ENCODE measurements at places on chromosomes 7 and 10.

GRCh38 chr7:128168667-128169210 lies 72.3 kb upstream of the LEP start:
- DNase-seq = peak; percentile 54

DNA sequence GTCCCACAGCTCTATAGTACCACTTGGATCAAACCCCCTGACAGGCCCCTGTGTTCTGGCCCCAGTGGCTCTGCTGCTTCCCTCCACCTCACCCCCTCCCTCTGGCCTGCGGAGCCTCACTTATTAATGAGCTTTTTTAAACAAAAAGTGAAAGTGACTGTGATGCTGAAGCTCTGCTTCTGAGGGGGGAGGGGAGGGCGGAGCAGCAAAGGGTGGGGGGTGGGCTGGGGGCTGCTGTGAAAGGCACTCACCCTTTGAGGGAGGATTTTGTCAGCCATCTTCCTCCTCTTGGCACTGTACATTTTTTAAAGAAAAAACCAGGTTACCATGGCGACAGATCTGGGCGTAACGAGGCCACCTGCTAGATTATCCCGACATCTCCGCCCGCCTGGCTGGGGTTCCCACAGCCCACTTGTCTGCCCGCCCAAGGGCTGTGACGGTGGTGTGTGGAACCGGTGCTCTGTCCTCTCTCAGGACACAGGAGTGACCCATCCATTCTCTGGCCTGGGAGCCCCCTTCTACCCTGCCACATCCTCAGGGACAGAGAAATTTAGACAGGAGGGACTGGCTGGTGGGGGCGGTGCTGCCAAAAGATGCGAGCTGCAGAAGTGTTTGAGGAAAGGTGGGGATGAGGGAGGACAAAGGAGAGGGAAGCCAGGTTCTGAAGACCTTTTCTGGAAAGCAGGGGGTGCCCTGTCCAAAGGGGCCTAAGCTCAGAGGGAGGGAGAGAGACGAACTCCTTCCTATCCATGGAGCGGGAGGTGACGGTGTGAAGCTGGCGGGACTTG lies 4.9 kb downstream of the SMARCD3 start:
- DNase-seq = no peak

DNA sequence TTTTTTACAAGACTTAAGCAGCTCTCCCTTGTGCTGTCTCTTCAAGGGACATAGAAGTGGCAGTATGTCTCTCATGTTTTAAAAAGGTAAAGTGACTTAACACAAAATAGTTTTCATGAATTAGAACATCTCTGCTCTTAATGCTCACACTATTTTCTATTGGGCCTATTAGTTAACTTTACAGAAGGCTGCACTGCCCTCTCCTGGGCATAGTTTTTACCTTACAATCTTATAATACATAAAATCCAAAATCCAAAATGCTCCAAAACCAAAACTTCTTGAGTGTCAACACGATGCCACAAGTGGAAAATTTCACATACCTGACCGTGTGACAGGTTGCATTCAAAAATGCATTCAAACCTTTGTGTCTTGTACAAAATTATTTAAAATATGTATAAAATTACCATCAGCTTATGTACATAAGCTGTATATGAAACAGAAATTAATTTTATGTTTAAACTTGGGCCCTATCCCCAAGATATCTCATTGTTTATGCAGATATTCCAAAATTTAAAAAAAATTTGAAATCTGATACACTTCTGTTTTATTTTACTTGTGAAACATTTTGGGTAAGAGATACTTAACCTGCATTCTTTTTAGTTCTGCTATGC lies 25.8 kb downstream of the TES start:
- DNase-seq = peak; percentile 74

DNA sequence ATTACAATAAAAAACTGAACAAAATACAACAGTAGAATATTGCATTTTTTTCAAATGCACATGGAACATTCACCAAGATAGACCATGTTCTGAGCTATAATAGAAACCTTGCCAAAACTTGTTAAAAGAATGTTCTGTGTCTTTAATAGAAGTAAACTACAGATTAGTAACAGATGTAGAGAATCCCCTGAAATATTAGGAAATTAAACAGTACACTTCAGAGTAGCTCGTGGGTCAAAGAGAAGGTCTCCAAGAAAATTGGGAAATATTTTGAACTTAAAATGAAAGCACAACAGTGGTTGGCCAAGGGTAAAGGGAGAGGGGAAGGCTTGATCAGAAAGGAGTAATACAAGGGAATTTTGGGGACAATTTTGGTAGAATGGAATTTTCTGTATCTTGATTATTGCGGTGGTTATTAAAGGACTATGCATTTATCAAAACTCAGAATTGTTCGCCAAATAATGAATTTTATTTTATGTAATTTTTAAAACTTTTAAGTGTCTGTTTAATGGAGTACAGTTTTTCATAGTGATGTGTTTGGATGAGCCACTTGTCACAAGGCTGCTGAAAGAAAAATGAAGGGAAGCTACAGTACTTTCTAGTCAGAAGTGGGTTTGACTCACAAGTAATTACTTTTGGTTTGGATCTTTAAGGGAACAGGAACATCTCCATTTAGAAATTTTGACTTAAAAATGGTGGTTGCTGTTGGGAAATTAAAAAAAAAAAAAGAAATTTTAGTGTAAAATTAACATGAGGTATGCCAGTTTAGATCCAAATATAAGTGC lies 10.2 kb downstream of the PLEKHA8 start:
- DNase-seq = no peak

- DNase-seq = no peak
Measured at GRCh38 chr10:49204119-49204518, 15.9 kb upstream of the TMEM273 start.

DNA sequence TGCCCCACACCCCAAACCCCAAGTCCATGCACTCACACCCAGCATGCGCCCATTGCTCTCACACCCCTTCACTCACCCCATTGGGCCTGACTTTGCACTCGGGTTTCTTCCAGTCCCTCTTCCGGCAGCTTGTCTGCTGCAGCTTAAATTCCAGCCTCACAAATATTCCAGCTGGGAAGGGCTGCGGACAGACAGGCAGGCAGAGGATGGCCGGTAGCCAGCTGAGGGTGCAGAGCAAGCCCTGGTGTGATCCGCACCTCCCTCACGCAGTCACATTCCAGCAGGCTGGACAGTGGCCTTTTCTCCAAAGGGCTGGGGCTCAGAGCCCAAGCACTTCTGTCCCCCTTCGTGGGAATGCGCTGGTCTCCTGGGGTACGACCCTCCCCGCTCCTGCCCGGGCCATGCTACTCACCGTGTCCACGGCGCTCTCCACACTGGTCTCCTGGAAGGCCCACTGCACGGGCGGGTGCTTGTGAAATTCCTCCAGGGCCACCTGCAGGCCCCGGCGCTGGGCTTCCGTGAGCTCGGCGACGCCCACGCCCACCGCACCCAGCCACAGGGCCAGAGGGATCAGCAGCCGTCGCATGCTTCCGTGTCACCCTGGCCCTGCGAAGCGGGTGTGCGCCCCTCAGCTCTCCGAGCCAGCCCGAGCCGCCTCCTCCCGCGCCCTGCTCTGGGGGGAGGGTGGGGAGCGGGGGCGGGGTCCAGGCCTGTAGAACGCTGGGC lies 1.2 kb downstream of the RARRES2 start:
- DNase-seq = peak; percentile 76

DNA sequence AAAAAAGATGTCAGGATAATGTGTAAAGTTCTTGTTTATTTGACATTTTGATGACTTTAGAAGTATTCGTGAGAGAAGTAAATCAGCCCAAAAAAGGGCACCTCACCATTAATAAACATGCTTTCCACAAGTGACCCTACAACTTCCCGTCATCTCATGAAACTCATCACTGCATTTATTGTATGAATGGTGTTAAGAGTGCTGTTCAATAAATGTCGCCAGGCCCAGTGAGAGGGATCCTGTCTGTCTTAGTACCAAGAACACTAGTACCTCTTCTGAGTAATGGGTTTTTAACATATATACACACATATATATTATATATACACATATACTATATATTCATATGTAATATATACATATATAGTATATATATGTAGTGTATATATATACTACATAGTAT lies 61.9 kb downstream of the TMEM26 start:
- DNase-seq = no peak

- peak; percentile 11 for DNase-seq
Measured at GRCh38 chr7:149868623-149869290, 5.0 kb upstream of the ATP6V0E2 start.

GRCh38 chr7:18505870-18506460 lies 10.4 kb downstream of the HDAC9 start:
- no peak for DNase-seq

DNA sequence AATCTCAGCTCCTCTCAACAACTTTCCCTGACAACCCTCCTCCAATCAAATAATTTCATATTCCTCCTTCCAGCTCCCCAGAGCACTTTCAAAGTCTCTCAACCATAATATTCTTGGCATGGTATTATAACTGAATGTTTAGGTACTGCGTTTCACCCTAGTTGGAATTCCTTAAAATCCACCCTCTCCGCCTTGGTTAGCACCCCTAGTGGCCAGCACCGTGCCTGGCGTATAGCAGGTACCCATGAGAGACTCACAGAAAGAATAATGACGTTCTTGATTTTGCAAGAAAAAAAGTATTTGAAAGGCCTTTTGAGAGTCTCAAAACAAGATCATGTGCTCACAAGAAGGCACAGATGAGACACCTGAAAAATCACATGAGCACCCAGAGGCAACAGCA lies 50.9 kb downstream of the GLI3 start:
- no peak for DNase-seq

- DNase-seq = no peak
Measured at GRCh38 chr10:83932245-83932644, 207.1 kb upstream of the GHITM start.

- DNase-seq = no peak
Measured at GRCh38 chr10:92834331-92834730, 14.0 kb upstream of the EXOC6 start.

DNA sequence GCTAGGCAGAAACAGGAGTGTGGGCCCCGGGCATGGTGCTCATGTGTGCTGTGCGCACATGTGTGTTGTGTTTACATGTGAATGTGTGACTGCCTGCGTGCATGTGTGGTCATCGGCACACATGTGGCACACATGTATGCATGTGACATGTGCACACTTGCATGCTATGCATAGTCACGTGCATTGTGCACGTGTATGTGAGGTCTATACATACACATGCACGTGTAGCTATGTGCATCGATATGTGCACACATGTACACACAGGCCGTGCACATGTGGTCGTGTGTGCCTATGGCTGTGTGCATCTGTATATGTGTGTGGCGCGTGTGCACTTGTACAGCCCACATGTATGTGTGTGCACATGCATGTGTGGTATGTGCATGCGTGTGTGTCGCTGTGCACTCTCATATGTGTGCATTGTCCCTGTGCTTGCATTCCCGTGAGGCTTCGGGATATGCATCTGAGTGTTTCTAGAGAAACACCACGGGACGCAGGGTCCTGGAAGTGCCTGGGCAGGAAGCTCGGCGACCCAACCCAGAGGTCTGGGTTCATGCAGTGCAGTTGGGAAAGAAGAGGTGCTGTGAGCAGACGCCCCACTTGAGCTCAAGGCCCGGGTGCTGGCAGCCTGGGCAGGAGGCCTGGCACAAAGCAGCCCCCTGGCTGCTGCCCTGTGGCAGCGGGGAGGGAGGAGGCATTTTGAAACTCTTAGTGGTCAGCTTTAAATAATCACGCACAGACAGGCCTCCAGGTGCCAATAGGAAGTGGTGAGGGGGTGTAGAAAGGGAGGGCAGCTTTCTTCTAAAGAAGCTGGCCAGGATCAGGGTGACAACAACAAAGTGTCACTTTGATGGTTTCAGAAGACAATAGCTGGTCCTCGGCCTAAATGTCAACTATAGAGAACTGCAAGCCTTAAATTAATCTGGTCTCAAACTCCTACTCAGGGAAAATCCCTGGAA lies 410.0 kb upstream of the MGMT start:
- DNase-seq = no peak

DNA sequence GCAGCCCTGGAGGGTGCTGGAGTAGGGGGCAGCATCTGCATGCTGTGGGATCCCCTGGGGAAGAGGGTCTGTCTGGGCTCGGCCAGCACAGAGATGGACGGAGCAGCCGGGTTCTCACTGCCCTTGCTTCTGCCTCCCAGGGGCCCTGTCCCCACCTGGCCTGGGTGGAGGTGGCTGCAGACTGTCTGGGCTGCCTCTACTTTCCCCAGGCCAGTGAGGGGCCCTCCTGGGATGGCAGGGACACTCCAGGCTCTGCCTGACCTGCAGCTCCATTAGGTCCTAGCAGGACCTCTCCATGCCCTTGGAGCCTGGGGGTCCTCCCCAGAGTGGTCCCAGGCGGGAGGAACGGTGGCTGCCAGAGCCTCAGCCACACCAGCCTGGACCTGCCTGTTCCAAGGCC lies 63.7 kb downstream of the PWWP2B start:
- DNase-seq = no peak

GRCh38 chr10:33244354-33244967 lies 90.0 kb downstream of the NRP1 start:
- no peak for DNase-seq

DNA sequence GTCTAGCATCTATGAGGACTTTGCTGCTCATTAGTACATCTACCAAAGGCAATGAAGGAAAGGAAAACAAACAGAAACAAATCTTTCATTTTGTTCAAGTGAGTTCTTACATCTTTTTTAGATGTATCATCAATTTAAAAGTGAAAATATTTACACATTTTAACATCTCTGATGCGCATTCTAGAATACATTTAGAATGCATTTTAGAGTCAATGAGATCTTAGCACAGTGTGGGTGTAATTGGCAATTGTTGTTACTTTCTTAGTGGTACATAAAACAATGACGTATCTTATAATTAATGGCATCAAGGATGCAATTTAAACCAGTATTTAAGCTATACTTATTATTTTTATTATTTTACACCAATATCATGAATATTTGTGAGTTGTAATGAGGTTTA lies 51.4 kb downstream of the TPK1 start:
- no peak for DNase-seq

GRCh38 chr10:92074126-92074887 lies 150.7 kb downstream of the BTAF1 start:
- DNase-seq = no peak

DNA sequence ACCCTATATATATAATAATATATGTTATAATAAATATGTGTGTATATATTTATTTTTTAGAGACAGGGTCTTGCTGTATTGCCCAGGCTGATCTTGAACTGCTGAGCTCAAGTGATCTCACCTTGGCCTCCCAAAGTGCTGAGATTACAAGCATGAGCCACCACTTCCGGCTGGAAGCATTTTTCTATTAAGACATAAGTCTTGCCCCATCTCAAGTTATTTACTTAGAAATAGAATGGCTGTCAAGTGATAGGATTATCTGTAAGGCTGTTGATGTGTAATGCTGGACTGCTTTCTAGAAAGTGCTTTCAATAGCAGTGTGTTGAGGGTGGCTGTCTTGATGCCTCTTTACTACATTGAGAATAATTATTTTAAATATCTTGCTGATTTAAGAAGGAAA lies 65.2 kb downstream of the ZMYND11 start:
- DNase-seq = no peak

DNA sequence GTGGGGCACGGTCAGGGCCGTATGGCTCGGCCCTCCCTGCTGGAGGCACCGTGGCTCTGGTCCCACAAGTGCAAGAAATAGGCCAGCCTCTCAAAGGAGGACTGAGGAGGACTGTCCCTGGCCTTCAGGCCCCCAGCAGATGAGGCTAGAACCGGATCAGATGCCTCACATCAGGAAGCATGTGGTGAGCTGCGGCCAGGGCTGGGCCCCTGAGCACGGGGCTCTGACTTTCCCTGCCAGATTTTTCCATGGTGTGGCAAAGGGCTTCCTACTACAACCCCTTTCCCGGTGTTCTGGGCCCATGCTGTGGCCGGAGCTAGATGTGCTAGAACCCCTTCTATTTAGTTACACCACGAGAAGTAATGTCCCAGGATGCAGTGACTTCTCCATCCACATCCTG lies 100.4 kb downstream of the TCERG1L start:
- no peak for DNase-seq

- no peak for DNase-seq
Measured at GRCh38 chr7:53697913-53698312, 662.5 kb downstream of the POM121L12 start.

GRCh38 chr10:59373071-59373470 lies 10.7 kb upstream of the FAM13C start:
- DNase-seq = no peak
